Chondrocyte (in vitro differentiated cells): ENCODE measurements at places on chromosomes 11 and 22. TPM values are rescaled to one million over a fixed set of nuclear protein-coding genes. Genes with fewer than 3 reads are reported as not detected.

The TYMP gene
- 12.5 to 39.5 TPM (median 39.3 TPM) in 3 replicates for total RNA-seq

The CNTF gene
- 0.92 to 1.3 TPM (median 1.1 TPM) in 3 replicates for total RNA-seq

The DBX1 gene
- not detected in 3 replicates for total RNA-seq

The TMA7B gene
- not detected in 3 replicates for total RNA-seq

The OR51F2 gene
- total RNA-seq, result not detected in 3 replicates

The SUSD2 gene
- total RNA-seq, result 0.34 to 1.00 TPM (median 0.65 TPM) in 3 replicates

The POU2AF1 gene
- total RNA-seq, result not detected in 3 replicates

GRCh38 chr11:128324531-128325141 lies 262.7 kb downstream of the ETS1 start:
- DNase-seq, result no peak

GRCh38 chr22:40498420-40499208 lies 128.2 kb downstream of the SGSM3 start:
- no peak for DNase-seq

DNA sequence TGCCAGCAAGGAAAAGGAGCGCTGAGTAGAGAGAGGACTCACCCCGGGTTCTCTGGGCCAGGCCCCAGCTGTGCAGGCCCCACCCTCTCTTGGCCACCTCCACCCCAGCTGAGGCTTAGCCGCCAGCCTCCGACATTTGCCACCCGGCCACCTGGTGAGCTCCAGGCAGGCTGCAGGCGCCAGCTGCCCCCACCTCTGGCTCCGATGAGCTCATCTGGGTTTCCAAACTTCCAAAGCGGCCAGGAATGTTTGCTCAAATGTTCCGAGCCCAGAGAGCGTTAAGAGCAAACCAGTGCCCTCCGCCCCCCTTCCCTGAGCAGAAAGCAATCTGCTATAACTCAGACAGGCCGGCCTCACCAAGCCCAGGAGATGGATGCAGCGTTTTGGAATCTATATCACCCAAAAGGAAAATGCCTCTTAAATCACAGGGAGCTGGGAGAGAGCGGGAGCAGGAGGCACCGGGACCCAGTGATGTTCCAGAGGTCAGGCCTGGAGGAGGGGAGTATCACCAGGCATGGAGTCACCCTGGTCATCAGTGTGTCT lies 9.1 kb upstream of the MN1 start:
- peak; percentile 93 for DNase-seq

DNA sequence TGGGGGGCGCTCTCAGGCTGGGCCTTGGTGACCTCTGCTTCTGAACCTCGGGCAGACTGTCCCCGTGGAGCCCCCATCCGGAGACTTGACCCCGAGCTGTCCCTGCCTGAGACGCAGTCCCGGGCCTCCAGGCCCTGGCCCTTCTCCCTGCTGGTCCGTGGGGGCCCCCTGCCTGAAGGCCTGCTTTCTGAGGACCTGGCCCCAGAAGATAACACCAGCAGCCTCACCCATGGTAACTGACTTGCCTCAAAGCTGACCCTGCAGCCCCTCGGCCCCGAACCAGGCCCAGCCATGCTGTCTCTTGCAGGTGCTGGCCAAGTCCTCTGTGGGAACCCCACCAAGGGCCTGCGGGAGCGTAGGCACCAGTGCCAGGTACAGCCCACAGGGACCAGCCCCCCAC lies 8.9 kb downstream of the LMNTD2 start:
- DNase-seq, result no peak

GRCh38 chr11:4092026-4092425 lies 2.6 kb upstream of the RRM1 start:
- DNase-seq, result no peak

GRCh38 chr11:41281131-41281742 lies 178.2 kb downstream of the LRRC4C start:
- no peak for DNase-seq

- peak; percentile 79 for DNase-seq
These were observed 35.9 kb upstream of the GRAMD4 start for GRCh38 chr22:46584081-46584921.

- DNase-seq, result no peak
These were observed 15.3 kb downstream of the MAP6 start for GRCh38 chr11:75653532-75653931.

DNA sequence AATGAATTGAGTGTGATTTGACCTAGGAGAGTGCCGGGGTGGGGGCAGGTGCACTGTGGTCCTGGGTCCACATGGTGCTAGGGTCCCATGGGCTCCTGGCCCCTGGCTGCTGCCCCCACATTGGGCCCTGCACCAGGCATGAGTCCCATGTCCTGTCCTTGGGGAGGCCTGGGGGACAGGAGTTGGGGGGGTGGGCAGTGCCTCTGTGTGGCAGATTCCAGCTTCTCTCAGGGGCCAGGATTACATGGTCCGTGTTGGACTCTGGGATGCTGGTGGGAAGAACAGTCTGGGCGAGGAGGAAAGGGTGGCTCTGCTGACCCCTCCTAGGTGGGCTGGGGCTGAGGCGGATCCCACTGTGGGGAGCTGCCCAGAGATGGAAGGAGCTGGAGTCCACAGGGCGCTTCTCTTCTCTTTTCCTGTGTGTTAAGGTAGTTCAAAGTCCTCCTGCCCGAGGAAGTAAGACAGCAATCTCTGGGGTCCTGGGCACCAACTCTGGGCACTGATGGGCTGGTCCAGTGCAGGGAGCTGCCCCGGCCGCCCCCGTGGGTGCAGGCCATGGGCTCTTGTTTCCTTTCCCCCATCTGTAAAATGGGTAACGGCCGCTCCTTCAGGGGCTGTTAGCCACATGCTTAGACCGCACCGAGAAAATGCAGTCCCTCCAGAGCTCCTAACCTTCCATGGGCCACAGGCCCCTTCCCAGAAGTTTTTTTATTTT lies 19.8 kb downstream of the KCNQ1 start:
- no peak for DNase-seq

DNA sequence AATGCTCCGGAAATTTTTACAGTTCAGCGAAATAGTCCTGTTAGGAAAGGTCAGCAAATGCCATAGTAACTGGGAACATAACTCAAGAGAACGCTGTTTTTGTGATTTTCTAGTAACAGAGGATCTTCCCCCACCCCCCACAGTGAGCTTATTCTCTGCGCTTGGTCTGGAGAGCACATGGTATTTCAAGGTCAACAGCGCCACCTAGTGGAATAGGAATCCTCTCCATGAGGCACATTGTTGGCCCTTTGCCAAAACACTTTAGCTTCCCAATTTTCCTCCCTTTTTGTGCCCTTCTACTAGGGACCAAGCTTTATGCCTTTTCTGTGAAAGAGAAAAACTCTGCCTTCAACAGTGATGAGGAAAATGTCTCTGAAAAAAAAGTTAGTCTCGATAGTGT lies 13.2 kb upstream of the OR4C12 start:
- DNase-seq, result no peak

- DNase-seq, result no peak
These were observed 175.6 kb upstream of the NECTIN1 start for GRCh38 chr11:119904531-119905035.

- no peak for DNase-seq
These were observed 5.4 kb upstream of the RPS6KB2 start for GRCh38 chr11:67422891-67423290.

GRCh38 chr11:65643971-65644370 lies 6.1 kb downstream of the SIPA1 start:
- no peak for DNase-seq

DNA sequence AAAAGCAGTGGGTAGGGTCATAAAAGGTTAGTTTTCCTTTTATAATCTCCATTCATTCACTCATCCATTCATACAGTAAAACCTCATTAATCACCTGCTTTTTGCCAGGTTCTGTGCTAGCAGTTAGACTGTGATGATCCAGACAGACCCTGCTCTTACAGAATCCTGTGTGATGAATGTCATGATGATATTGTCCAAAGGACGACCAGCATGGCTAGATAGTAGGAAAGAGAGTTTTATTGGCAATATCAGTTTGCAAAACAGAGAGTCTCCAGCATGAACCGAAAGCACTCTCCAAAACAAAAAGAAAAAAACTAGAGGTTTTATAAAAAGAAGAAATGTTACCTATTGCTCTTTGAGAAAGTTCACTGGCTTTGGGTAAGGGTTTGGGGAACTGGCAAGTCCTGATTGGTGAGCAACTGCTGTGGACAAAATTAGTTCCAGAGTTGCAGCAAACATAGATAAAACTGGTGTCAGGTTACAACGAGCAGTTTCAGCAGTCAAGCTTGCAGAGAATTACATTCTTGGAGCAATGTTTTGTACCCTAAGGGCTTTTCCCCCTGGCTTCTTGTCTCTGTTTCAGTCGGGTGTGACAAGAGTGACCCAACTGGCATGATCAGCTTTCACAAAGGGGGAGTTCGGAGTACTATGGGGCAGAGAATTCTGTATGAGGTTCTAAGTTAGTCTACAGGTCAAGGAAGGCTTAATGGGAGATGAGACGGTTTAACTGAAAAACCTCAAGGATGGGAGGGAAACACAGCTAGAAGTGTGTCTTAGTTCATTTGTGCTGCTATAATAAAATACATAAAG lies 58.3 kb downstream of the HSD17B12 start:
- DNase-seq, result no peak

- DNase-seq, result no peak
These were observed 65.9 kb upstream of the SC5D start for GRCh38 chr11:121226415-121227263.

DNA sequence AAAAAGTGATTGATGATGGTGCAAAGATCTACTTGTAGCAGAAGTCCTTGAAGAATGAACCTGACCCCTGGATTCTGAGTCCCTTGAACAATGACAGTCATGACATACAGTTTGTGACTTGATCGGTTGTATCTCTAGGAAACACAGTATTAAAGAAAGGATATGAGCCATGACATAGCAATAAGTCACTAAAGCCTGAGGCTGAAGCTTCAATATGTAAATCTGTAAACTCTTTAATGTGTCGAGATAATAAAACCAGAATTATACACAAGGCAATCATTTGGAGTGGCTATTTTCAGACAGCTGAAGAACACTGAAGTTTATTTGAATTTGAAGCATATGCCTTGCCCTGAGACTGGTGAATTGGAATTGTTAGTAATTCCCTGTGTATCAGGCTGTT lies 911.5 kb upstream of the RAG2 start:
- DNase-seq, result no peak

DNA sequence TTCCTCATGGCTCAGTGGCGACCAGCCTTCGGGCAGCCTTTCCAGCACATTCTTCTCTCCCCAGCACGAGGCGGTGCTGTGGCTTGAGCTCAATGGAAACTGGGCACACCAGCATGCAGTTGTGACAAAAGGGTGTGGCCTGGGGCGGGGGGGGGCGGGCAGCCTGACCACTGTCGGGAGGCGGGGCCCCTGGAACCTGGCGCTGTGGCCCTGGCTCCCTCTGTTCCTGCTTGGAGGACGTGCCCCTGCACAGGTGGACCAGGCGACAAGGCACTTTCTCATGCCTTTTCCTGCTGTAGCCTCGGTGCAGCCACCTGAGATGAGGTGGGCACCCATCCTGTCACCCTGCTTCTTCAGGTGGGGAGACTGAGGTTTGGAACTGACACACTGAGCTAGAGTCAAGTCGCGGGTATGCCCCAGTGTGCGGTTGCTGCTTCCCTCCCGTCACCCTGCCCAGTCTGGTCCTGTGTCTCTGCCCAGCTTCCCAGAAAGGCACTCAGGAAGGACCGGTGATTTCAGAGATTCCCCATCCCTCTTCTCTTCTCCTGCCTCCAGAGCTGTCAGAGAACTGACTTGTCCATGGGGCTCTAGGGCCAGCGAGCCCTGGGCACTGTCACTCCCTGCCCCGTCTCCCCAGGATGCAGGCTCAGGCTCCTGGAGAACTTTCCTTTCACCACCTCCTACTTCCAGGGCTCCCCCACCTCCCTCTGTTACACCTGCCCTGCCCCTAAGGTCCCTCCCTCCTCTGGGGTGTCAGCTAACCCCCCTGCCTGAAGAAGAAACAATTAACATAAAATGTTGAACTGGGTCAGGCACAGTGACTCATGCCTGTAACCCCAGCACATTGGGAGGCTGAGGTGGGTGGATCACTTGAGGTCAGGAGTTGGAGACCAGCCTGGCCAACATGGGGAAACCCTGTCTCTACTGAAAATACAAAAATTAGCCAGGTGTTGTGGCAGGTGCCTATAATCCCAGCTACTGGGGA lies 9.9 kb downstream of the B3GAT1 start:
- peak; percentile 65 for DNase-seq

- DNase-seq, result no peak
These were observed 765.1 kb downstream of the KCNA4 start for GRCh38 chr11:29251738-29252137.

GRCh38 chr11:131902421-131902820 lies 532.0 kb downstream of the NTM start:
- DNase-seq, result no peak
